ENCODE measurements at places on chromosomes 5 and 9. TPM values are rescaled to one million over a fixed set of nuclear protein-coding genes. Genes with fewer than 3 reads are reported as not detected.

The SLC6A7 gene
- total RNA-seq, result not detected

The C9 gene
- 1.1 TPM for total RNA-seq

DNA sequence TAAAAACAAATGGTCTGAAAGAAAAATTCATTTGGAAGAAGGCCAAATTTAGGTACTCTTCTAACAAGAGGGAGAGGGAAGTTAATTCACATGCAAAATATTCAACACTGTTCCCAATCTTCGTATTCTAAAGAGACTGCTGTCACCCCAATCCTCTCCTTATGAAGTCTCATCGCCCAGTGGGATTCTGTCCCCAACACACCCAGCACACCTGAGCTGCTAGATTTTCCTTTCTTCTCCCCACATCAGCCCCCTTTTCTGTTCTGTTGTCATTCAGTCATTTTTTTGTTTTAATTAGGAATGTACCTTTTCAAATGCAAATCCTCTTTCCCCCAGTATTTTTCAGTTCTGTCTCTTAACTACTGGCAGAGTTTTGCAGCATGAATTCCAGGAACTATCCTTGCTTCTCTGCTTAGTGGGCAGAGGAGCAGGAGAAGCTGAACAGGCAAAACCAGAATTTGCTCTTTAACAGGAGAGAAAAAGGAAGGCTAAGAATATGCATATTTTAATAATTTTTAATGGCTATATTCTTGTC lies 366.9 kb downstream of the MAN2A1 start:
- no peak for DNase-seq

DNA sequence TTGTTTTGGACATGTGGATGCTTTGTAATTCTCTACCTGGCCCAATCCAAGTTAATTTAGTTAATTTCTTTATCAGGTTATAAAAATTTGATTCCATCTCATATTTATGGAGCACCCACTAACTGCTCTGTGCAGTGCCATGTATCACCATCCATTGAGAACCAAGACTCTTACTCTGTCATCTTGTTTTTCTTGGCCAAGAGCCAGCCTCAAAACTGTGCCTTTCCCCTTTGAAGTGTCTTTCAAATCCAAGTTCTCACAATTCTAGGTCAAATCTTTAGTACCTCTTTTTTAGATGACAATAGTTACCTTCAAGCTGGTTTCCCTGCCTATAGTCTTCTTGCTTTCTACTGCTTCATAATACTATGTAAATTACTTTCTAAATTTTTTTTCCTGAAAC lies 3.2 kb downstream of the COMMD10 start:
- DNase-seq, result no peak

DNA sequence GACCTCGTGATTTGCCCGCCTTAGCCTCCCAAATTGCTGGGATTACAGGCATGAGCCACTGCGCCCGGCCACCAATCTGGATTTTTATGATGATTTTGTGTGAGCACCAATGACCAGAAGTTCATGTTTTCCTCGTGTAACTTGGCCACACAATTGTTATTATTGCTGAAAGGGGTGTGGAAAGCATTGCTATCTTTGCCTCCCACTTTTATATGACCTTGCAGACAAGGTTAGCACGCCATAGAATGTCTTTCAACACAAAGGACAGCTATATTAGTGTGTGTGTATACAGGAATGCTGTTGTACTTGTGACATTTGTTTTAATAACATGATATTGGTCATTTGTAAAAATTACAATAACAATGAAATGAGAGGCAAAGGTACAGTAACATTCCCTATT lies 155.0 kb upstream of the ERCC6L2 start:
- DNase-seq, result no peak

- DNase-seq, result no peak
These were observed 32.4 kb downstream of the CDC42SE2 start for GRCh38 chr5:131296213-131296672.

The TMEM174 gene
- total RNA-seq, result not detected

The CDH18 gene
- not detected for total RNA-seq

- DNase-seq, result no peak
These were observed 8.5 kb downstream of the INSYN2B start for GRCh38 chr5:169971780-169972179.

GRCh38 chr5:155587458-155587857 lies 573.9 kb downstream of the KIF4B start:
- DNase-seq, result no peak

DNA sequence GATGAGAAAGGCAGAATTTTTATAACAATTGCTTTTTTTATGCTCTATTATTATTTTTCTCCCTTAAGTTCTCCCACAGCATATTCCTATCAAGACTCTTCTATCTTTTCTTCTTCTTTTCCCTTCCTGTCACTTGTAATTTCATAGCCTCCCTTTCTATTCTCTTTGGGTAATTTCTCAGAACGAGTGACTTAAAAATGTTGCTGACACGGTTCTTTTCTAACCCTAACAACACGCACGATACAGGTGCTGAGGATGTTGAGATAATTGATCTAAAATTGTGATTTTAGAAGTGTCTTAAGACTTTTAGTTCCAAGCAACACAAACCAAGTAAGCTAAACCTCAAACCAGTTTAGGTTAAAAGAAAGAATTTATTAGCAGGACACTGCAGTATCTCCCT lies 105.9 kb downstream of the RASGRF2 start:
- no peak for DNase-seq

- no peak for DNase-seq
These were observed 218.6 kb downstream of the SNX18 start for GRCh38 chr5:54736003-54736797.
